ENCODE measurements at places on chromosomes 7 and 10.

DNA sequence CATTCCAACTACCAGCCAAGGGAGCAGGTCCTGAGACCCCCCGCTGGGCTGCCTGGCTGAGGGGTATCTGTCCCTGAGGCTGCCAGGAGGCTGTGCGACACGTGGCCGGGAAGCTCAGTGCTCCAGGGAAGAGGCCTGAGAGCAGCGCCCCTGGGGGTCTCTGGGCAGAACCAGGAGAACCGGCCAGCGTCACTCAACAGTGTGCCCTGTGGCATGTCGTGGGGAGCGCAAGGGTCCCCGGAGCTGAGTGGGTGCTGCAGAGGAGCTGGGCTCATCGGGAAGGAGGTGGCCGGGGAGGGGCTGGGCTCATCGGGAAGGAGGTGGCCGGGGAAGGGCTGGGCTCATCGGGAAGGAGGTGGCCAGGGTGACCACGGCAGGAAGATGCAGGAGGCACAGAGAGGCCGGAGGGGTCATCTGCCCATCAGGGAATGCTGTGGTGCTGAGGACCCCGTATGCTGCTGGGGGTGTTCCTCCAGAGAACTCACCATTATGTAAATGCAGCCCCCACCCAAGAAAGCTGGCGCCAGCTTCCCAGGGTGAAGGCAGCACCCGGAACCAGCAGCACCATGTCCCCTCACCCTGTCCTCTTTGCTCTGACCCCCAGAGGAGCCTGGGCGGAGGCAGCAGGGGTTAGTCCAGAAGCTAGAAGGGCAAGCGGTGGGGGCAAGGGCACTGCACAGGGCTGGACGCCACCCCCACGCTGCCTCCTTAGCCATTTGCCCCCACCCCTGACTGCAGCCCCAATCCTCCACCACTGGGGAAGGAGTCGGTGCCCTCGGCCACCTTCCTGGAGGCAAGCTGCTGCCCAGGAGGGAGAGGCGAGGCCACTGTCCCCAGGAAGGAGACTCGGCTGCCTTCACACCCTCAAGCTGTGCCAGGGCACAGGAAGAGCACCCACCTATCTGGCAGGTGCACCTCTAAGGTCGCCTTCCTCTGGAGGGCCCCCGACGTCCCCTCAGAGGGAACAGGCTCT lies 33.3 kb downstream of the CALML3 start:
- DNase-seq, result no peak

DNA sequence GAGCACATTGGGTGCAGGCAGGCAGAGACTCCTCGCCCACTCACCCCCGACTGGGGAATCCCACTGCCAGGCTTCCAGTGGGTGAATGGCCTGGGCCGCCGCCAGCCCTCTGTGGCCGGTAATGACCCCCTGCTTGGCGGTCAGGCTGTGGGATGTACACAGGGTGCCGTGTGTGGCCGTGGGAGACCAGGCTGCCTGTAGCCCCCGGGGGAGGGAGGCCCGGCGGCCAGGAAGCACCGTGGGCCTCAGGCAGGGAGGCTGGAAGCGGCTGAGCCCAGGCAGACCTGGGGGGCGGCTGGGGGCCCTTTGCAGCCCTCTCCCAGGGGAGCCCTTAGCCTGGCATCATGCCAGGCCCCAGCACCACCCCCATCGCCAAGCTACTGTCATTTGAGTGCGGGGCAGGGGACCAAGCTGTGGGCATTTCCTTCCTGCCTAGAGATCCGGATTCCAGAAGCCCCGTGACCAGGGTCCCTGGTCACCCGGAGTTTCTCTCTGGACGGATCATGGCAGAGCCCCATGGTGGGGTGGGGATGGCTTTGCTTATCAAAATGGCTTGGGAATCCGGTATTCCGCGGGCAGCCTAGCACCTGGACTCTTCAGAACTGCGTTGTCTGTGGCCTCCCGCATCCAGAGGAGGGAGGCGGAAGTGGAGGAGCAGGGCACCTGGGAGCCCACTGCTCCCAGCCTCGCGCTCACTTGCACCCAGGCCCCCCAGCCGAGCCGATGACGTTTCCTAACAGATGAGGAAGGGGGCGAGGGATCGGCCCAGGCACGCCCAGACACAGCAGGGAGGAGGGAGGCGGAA lies 1.1 kb downstream of the TTYH3 start:
- DNase-seq, result no peak

DNA sequence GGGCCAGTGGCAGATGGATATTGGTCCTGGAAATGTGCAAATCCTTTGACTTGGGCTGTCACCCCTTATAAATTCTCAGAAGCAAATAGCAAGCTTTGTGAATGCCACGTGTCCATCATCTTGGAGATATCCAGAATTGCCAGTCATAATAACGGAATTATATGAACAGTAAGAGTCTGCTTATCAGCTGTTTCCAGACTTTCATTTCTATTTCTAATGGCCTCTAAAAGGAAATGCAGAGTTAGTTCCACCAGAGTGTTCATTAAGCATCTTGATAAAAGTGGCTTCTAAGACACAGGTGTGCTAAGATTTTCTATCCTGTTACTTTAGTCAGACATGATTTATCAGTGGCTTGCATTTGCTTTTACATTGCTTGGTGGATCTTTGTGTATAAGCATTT lies 87.4 kb downstream of the RAMP3 start:
- DNase-seq, result peak; percentile 66

- no peak for DNase-seq
Measured at GRCh38 chr10:15123749-15124184, 26.6 kb downstream of the RPP38 start.

DNA sequence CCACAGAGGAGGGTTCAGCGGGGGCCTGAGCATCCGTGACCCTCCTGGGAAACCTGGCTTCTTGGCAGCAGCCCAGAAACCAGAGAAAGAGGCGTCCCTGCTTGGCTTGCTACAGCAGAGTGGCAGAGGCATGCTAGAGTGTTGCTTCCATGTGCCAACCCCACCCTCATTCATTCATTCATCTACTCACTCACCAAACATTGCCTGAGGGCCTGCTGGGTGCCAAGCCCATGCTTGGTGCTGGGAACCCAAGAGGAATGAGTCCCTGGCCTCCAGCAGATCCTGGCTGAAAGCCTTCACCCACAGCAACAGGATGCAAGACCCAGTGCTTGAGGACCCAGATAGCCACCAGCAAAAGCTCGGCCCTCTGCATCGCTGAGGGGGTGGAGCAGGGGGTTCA lies 129.0 kb downstream of the CDH23 start:
- DNase-seq, result no peak

DNA sequence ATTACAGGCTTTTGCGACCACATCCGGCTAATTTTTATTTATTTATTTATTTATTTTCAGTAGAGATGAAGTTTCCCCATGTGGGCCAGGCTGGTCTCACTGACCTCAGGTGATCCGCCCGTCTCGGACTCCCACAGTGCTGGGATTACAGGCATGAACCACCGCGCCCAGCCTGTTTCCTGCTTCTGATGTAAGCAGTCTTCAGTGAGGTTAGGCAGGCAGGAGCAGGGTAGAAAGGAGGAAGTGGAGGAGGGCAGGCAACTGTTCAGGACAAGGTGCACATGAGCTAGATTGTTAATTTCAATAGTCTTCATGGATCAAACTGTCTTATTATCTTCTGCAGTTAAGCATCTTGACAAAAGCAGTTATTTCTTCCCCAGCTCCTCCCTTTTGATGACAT lies 605.0 kb downstream of the CCSER2 start:
- no peak for DNase-seq

DNA sequence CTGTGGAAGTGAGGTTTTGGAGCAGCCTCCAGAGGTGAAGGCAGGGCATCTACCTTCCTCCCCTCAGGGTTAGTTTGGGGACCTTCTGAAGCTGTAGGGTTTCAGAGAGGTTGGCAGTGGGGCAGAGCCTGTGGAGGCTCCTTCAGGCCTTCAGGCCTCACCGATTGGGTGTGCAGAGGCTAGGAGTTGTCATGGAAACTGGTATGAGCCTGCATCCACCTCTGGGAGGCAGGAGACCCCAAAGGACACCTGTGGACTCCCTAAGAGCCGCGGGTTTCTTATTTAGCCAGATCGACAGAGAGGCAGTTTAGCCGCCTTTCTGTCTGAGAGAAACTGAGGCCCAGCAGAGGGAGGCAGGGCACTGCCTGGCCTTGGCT lies 2.0 kb downstream of the LZTS2 start:
- DNase-seq, result no peak

GRCh38 chr7:83643739-83644138 lies 5.2 kb downstream of the SEMA3E start:
- no peak for DNase-seq

DNA sequence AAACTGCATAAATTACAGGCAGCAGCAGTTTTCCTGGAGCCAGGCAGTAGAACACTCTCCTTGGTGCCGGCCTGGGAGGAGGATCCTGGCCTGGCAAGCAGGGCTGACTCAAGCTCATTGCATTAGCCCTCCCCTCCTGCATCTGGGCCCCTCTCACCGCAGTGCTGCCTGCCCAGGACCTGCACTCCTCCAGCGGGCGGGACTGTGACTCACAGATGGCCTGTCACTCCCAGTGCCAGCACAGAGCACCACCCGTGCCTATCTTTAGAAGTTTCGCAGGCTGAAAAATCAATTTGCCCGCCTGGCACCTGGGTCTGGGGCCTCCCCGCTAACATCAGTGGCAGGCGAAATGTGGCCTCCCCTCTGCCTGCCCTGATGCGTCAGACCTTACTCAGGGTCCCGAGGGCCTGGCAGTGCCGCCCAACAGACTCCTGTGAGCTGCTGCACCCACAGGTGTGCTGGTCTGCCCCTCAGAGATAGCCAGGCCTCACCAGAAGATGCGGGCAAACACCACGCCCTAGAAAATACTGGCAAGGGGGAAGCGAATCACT lies 123.8 kb downstream of the KCNMA1 start:
- no peak for DNase-seq

GRCh38 chr10:78025685-78026364 lies 3.5 kb downstream of the POLR3A start:
- no peak for DNase-seq

GRCh38 chr7:138477581-138477980 lies 17.5 kb downstream of the TRIM24 start:
- no peak for DNase-seq

GRCh38 chr7:26367219-26367711 lies 75.6 kb downstream of the SNX10 start:
- DNase-seq, result no peak

GRCh38 chr7:41520445-41520844 lies 182.4 kb downstream of the INHBA start:
- DNase-seq, result no peak

GRCh38 chr7:55533050-55533728 lies 39.1 kb downstream of the VOPP1 start:
- no peak for DNase-seq

DNA sequence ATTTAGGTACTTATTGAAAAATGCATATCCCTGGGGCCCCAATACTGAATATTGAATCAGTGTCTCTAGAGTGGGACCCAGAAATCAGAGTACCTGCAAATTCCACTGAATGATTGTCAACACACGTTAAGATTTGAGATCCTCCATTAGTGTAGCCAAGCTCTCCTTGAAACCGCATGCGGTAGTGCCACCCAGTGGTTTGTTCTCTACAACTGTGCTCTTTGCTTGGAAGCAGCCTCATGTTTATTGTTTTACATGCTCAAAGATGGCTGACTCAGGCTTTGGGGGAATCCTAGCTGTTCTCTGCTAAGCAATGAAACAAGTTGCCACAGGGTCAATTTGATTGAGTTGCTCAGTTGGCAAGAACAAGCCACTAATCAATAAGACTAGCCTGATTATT lies 340.2 kb upstream of the CELF2 start:
- DNase-seq, result no peak

DNA sequence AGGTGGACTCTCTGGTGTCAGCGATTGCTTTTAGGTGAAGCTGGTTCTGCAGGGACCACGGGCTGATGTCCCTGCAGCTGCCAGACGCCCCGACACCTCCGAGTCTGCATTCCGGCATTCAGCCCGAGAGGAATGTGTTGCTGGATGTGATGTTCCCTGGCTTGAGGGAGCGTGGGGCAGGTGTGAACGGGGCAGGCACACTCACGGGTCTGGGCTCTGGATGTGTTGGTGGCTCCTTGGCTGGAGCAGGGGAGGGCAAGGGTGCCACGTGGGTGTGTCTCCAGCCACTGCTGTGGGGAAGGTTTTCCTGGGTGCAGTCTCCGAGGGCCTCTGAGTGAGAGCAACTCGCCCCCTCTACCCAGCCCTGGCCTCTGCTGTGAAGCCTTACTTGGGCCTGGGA lies 140.5 kb downstream of the CAMK1D start:
- DNase-seq, result no peak

DNA sequence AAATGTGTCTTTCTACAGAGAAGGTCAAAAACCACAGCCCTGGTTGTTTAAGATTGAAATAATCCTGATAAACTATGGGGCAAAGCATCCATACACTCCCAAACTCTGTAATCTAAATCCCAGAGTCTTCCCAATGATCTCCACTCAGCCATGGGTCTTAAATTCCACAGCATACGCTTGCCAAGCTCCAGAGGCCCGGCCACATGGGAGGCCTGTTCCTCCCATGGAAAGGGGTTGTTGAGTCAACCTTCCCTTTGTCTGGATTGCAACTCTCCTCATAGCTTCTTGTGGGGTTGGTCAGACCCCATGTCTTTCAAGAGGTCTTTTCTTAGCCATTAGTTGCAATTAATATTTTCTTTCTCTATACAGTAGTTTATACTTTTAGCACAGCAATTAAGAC lies 718 bp upstream of the STEAP4 start:
- no peak for DNase-seq

DNA sequence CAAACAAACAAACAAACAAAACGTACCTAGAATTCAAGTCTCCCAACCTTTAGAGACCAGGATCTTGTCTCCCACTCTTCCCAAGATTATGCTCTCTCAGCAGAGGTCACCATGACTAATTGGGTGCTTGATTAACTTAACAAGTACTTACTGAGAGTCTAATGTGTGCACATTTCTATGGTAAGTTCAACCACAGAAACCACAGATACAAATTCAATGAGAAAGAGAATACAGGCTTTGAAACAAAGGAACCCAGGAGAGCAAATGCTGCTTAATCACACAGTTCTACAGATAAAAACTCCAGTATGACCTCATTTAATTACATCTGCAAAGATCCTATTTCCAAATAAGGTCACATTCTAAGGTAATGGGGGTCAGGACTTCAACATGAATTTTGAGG lies 142.8 kb downstream of the DNAJC1 start:
- DNase-seq, result no peak

GRCh38 chr7:103124429-103124979 lies 24.4 kb downstream of the NAPEPLD start:
- no peak for DNase-seq

- DNase-seq, result no peak
Measured at GRCh38 chr7:148584154-148584827, 6.3 kb upstream of the C7orf33 start.

- DNase-seq, result no peak
Measured at GRCh38 chr10:52020702-52021101, 293.4 kb upstream of the DKK1 start.

DNA sequence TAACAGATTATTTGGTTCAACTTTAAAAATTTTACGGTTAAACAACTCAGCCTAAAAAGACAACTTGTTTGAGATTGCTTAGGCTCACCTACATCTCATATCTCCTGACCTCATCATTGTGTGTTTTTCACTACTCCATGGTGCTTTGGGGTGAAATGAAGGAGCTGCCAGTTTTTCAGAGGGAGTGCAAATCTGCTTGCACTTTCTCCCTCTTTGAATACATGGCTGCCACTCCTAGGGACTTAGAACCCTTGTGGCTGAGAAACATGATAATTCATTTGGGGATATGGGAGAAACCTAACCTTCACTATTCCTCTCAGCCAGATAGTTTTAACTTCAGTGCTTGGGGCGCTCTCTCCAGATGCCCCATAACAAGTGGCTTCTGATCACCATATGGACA lies 2.7 kb downstream of the CCSER2 start:
- DNase-seq, result peak; percentile 83

Measured in NCI-H524 treated with DMSO at 0.1 percent for 48 hours (cell line).